ENCODE measurements at places on chromosomes 4 and X.

DNA sequence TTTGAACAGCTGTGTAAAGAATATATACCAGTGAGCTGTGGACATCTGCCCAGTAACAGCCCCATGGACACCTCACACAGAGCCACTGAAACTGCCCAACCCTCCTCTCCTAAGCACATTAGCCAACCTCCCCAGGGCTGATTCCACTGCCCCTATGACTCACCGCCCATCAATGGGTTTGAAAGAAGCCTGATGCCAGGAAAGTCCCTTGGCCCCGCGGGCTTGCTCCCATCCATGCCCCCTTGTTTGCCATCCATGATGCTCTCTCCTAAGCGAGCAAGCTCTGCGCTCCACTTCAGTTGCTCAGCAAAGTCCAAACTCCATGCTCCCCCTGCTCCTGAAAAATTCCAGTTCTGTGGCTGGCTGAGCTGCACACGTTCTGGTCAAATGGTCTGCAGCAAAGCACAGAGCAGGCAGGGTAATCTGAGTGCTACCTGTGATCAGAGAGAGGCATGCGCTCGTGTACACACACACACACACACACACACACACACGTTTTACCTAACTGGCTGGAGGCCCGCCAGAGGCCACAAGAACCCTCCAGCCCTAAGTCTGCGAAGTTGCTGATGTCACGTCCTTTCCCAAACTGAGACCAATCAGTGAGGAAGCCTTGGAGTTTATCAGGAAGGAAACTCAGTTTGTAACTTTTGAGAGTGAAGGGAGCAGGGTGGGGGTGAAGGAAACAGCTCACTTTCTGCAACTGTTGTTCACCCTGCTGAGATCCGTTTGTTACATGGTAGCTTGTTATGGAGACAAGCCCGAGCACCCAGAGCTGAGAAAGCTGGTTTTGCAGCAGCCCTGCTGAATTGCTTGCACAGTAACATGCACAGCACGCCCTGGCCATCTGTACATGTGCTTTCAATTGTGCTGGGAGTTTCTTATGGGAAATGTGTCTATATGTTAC is at the start of gene ASB9:
ASB9 (minus strand) TSS at position 466 of the 904 bp plus-strand sequence; CDS start at position 257, 209 bp downstream.
- peak; percentile 51 for DNase-seq

GRCh38 chr4:40283968-40284367 is 51.2 kb upstream of the CHRNA9 start:
- no peak for DNase-seq

DNA sequence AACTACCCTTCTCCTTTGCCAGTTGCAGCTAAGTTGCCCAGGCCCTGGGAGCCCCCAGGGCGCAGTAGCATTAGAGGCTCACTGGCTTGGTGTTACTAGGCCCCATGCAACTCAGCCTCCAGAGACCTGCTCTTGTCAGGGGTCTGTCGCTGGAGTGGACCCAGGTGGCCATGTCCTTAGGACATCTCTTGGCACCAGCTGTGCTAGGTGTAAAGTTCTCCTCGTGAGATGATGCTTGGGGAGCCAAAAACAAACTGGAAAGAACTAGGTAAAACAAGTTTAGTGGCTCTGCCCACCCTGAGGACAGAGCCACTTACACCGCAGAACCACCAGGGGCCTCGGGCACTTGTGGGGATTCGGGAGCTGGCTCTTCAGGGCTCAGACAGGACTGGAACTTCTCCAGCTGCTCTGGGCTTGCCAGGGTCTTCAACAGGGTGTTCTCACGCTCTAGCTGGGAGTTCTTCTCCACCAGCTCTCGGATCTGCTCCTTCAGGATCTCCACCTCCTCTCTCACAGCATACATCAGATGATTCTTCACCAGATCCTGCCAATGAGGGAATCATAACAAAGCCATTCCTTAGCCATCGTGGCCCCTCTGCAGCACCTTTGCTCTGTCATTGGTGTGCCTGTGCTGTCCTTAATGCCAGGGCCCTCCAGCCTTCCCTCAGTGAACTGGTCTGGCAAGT is 61.2 kb downstream of the TSC22D3 start:
- no peak for DNase-seq

DNA sequence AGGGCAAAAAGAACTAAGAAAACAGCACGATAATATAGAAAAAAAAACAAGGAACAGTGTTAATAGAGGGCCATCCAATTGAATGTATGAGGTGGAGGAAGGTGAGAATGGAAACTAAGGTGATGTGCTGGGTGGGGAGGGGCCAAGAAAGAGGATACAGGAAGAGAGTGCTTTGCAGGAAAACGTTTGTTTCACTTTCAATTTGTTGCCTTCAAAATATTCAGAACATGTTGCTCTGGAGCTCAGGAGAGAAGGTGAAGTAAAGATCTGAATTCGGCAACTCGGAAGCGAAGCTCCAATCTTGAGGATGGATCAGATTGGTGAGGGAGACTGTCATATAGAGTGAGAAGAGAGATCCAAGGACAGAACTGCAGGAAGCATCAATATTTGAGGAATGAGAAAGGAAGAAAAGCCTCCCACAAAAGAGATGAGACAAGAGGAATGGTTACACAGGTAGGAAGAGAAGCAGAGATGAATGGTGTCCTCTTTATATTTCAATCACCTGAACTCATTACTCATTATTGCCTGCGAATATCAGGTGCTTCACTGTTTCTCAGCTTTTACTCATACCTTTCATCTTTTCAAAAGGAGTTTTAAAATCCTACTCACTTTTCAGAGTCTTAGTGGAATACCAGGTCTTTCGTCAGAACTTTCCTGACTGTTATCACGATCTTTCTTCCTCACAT is 14.7 kb upstream of the SEC24D start:
- DNase-seq, result no peak

DNA sequence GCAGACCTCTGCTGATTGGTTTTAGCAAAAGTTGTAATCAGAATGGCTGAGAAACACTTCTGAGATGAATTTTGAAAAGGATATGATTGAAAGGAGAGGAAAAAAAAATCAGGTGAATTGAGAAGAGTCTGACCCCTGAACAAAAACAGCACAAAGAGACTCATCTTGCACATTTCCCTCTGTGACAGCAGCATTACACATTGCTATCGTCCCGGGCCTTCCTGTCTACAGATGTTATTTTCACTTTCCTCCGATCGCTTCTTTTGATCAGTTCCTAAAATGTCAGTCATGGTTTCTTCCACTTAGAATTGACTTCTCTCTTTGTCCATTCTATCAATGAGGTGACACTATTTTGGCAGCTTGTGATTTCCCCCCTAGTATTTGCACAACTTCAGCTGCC is 262.6 kb downstream of the GPC3 start:
- no peak for DNase-seq

GRCh38 chrX:153527208-153527607 is 9.8 kb downstream of the ATP2B3 start:
- DNase-seq, result no peak

GRCh38 chr4:169902658-169903345 is 123.4 kb downstream of the MFAP3L start:
- no peak for DNase-seq

- no peak for DNase-seq
Measured at GRCh38 chr4:53619431-53619830, 28.1 kb upstream of the LNX1 start.

- no peak for DNase-seq
Measured at GRCh38 chr4:101644516-101644915, 146.0 kb upstream of the BANK1 start.

GRCh38 chr4:130640592-130640991 is 1544.6 kb downstream of the C4orf33 start:
- no peak for DNase-seq

DNA sequence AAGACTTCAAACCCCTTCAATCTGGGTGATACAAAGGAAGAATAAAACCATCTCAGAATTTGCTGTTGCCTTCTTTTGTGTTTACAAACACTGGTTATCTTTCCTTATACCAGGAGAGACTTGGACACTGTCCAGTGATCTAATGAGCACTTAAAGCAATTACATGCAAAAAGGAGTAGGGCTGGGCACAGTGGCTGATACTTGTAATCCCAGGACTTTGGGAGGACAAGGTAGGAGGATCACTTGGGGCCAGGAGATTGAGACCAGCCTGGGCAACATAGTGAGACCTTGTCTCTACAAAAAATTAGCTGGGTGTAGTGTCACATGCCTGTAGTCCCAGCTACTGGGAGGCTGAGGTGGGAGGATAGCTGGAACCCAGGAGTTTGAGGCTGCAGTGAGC is 95.7 kb upstream of the DRD5 start:
- no peak for DNase-seq

DNA sequence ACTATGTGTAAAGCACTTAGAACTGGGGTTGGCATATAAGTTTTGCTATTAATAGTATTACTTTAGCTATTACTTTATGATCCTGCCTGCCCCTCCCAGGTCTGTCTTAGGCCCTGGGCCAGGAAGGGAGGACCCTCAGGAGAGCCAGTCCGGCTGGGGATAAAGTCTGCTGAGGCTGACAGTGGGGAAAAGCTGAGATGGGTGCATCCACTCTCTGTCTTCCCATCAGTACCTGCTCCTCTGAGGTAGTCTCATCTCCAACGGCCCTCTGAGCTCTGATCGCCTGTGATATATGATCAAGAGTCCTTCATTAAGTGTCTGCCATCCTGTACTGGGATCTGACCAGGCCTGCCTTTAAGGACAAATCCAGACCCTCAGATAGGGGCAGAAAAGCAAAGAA is 156.5 kb upstream of the PJA1 start:
- DNase-seq, result no peak

- DNase-seq, result peak; percentile 92
Measured at GRCh38 chr4:80335554-80336358, at the start of gene CFAP299. TSS of gene CFAP299 (plus strand) at chr4:80335730.

DNA sequence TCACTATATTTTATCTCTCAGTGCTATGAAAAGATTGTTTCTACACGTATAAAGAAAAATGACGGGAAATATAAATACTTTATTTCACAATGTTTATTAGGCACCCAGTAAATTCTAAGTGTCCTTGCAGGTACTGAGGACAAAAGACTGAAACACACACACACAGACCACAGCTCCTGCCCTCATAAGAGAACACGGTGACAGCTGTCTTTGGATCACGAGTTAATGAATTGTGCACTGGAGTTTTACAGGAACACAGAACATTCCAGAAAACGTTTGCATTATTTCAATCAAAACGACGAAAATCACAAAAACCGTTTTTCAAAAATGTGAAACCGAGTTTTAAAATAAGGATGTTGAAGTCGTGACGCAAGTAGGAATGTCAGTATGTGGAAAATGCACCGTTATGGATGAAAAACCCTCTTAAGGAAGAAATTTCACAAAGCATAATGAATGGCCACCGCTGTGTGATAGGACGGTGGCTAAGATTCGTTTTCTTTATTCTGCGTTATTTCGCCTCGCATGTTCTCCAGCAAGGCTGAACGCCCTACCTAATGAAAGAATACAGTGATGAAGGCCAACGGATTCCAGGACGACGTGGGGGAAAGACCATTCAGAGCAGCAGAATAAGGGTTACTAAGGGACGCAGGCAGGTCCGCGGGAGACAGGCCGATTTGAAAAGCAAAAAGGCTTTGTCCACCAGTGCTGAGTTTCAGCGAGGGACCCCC is 24.2 kb downstream of the FAM156A start:
- no peak for DNase-seq

- DNase-seq, result no peak
Measured at GRCh38 chr4:143344774-143345173, 8.1 kb downstream of the GAB1 start.

DNA sequence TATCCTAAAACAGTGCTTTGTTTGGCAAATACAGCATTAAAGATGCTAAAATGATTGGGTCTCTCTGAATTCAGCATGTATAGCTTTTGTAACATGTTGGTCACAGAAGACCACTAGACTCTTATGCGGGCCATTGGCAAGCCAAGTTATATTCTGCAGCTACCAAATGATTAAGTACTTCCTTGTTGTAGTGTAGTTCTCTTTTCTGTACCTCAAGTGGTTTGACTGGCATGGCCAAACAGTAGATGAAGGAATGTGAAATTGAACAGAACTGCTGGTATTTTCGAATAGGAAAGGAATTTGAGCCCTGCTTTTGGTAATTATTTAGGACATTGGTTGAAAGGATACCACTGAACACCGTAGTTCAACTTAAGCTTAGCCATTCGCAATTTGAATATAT is 193.9 kb upstream of the GPC4 start:
- no peak for DNase-seq

GRCh38 chr4:77859256-77859655 is 3.4 kb upstream of the MRPL1 start:
- DNase-seq, result no peak

GRCh38 chr4:173490256-173490655 is 39.8 kb downstream of the HAND2 start:
- DNase-seq, result no peak

- DNase-seq, result no peak
Measured at GRCh38 chr4:24742773-24743172, 52.6 kb upstream of the SOD3 start.

DNA sequence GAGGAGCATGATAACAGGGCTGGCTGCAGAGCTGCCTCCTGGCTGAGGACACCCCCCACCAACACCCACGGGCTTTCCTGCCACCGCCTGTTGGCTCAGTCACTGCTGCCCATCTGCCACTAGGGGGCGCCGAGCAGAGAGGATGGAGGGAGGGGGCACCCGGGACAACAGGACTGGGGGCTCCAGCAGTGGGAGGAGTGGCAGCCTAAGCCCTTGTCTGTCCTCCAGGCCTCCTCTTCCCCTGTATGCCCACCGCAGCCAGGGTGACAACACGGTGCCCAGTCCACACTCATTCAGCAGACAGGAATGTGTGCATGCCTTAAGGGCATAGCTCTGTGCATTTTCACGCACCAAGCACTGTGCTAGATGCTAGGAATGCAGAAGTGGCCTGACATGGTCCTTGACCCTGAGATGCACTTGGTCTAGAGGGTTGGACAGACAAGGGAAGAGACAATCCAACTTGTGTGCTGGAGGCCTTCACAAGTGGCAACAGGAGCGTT is 149.9 kb downstream of the AMMECR1 start:
- DNase-seq, result no peak

DNA sequence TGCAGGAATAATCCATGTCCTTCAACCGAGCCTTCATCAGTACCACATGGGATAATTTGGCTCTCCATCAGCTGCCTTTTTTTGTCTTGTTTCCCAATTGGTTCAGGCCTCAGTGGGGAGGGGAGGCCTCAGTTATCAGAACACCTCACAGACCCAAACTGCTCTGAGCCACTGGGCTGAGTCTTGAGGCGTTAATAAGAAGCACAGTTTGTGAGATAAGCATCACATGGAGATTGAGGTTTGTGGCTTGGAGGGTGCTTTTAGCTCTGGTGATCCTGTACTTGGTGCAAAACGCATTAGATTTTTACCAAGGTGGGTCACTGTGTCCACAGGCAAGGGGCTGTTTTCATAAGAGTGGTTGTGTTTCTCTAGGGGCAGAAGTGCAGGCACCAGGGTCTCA is 82.8 kb upstream of the HPF1 start:
- DNase-seq, result no peak

- peak; percentile 68 for DNase-seq
Measured at GRCh38 chrX:69987691-69988090, 62.0 kb downstream of the AWAT2 start.
